ENCODE measurements at places on chromosomes 5 and 9.
A peak's percentile ranks its signal among the peaks of the same experiment; 100 is the strongest.

DNA sequence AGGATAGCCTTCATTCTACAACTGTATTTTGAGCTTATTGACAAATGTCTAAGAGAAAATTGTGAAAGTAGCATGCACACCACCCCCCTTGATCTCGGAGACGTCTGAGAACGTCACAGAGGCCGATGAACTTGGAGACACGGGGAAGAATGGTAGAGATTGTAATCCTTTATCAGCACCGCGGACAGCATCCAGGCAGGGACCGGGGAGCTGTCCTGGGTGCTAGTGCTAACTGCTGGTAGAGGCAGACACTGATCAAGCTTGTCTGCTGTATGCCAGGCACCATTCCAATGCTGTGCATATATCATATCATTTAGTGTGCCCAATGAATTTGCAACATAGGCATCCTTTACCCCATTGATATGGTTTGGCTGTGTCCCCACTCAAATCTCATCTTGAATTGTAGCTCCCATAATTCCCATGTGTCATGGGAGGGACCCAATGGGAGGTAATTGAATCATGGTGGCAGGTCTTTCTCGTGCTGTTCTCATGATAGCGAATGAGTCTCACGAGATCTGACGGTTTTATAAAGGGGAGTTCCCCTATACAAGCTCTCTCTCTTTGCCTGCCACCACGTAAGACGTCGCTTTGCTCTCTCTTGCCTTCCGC, 98.8 kb downstream of the LHX2 start:
- DNase-seq, result peak; percentile 88

DNA sequence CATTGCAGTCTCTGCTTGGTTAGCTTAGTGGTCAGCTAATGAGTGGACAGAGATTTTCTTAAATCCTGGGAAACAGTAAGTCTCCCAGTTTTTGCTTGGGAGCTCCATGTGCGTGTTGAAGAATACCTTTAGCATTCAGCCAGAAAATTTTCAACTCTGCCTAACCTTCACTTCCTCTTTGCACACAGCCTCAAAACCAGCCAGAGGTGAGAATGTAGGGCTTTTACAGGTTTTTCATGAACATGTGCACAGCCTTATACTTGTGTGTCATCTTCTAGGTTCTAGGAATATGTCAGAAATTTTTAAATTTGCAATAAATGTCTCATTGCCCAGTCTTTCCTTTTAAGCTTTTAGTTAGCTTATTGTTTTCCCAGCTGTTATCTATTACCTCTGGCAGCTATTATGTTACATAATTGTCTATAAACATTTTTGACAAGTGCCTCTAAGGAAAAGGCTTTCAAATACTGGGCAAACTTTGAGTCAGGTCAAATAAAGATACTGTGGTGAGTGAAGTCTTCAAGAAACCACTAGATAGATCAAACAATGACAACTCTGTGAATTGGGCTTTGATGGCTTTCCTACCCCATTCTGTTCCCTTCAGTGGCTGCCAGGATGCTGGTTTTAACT, 12.7 kb downstream of the ADGRV1 start:
- DNase-seq, result no peak

DNA sequence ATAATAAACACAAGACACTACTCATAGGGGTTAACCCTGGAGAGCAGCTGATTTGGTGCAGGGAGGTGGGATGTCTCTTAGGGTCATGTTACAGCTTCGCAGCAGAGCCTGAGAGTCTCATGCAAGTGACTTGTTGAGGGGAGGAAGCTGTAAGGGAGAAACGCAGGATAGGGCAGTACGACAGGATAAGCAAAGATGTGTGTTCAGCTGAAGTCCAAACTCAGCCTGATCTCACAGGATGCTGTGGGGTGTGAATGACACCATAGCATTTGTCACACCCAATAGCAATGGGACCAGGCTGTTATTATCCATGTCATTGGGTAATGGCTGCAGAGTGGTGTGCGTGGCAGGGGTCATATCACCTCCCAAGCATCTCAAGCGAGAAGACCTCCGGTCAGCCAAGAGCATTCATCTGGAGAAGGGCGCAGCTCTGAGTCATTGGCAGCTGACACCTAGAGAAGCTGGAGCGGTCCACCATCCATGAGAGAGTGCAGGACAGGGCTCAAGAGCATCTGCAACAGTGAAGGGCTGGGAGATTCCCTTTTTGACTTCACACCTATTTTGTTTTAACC, 49.2 kb upstream of the RPL26L1 start:
- DNase-seq, result no peak

- DNase-seq, result no peak
These were observed 210.5 kb downstream of the PALM2AKAP2 start for GRCh38 chr9:109990541-109990940.

DNA sequence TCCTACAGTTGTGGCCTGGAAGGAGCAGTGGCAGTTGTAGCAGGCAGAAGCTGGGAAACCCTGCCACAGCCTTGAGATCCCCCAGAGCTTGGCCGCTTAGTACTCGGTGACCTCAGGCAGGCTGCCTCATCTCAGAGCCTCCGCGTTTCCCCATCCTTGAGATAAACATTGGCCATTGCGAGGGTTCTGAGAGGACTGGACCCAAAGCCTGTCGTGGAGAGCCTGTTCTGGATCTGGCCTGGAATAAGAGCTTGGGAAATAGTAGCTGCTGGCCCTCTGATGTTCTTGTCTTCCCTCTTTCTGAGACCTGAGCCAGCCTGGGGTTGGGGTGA, 1.3 kb downstream of the MIGA2 start:
- DNase-seq, result no peak

DNA sequence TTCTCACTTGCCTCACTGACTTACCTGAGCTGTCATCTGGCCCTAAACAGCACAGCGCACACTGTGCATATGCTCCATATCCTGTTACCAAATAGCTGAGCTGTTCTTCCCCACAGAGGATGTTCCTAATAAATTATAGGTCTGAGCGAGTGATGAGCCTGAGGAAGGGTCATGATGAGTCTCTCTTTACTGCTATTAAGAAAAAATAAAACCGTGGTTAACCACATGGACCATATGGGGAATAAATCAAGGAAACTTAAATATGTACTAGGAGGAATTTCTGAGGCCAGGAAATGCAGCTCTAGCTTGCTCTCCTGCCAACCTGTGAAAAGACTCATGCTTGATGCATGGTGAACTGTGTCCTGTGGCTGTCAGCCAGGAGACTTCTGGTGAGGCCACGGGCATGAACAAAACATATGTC, 424.8 kb upstream of the DMAC1 start:
- peak; percentile 51 for DNase-seq

DNA sequence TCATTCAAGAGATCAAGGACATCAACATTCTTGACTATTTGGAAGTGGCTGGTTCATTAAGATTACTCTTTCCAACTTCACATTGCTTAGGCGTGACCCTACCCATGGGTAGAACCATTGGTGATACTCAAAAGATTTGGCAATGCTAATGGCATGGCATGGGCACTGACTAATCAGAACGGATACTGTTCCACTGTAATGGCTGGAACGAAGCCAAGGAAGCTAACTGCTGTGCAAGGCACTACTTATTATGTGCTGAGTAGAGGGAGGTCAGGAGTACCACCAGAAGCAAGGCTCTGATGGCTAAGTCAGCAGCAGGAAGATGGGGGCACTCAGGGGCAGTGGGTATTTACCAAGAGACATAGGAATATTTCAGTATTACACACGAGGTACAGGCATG, 31.9 kb downstream of the GNA14 start:
- DNase-seq, result no peak

GRCh38 chr9:2624051-2624682, 2.6 kb downstream of the VLDLR start:
- DNase-seq, result no peak

DNA sequence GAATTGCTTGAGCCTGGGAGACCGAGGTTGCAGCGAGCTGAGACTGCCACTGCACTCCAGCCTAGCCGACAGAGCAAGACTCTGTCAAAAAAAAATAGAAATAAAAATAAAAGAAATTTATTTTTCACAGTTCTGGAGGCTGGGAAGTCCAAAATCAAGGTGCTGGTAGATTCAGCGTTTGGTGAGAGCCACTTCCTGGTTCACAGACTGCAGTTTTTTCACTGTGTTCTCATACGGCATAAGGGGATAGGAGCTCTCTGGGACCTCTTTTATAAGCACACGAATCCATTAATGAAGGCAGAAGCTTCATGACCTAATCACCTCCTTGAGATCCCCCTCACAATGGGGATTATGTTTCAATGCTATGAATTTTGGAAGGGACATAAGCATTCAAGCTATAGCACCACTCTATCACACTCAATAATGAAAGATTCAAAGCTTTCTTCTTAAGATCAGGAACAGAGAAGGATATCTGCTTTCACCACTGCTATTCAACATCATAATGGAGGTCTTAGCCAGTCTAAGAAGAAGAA, 5.3 kb downstream of the PJA2 start:
- no peak for DNase-seq

DNA sequence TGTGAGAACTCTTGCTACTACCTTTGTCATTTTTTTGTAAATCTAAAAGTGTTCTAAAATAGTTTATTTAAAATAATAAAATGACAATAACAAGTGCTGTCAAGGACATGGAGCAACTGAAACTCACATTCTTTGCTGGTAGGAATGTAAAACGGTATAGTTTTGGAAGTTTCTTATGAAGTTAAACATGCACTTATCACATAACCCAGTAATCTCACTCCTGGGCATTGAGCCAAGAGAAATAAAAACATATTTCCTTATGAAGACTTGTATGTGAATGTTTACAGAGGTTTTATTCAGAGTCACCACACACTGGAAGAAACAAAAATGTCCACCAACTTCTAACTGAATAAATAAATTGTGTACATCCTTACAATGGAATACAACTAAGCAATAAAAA, 46.0 kb upstream of the COL15A1 start:
- no peak for DNase-seq

- DNase-seq, result no peak
These were observed 19.5 kb downstream of the NCS1 start for GRCh38 chr9:130191749-130192120.

- no peak for DNase-seq
These were observed 118.4 kb downstream of the INSYN2B start for GRCh38 chr5:169861934-169862333.

GRCh38 chr5:137753691-137754187, 424 bp downstream of the HNRNPA0 start:
- peak; percentile 81 for DNase-seq

DNA sequence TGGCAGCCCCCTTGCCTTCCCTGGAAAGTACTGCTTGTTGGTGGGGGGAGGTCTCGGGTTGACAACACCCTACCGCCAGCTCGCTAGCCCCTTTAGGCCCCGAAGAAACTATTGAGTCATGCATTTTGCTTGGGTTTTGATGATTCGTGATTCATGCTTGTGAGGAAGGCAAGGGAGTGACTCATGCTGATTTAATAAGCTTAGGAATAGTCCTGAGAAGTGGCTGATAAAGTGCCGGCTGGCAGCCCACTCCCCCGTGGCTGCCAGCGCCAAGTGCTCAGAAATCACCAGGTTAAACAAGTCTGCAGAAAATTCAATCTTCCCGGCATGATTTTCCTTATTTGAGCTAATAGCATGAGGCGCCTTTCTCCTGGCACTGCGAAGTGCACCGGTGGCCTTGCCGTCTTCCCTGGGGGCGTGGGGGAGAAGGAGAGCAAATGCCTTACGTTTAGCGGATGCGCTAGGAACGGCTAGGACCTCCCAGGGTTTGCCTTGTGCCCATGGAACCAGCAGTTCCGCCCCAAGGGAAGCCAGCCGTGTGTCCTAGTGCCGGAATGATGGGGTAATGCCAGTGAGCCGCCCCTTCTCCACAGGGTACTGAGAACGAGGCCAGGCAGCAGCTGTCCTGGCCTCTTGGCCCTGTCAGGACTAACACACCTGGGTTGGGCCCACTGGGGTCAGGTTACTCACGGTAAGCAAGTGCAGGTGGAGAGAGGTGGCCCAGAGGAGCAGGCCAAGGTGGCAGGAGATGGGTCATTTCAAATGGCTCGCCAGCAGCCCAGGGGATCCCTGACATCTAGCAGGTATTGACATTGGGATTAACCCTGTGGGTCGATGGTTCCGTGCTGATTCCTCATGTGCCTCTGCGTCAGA, 151.9 kb downstream of the MACROH2A1 start:
- peak; percentile 41 for DNase-seq

Data from right forelimb (tissue), 1 donor.